ENCODE measurements at places on chromosomes 1 and 21. TPM values are rescaled to one million over a fixed set of nuclear protein-coding genes. Genes with fewer than 3 reads are reported as not detected.

TMEM269 gene
- total RNA-seq = not detected

LRRC47 gene
- 28.4 TPM for total RNA-seq

ZNF436 gene
- total RNA-seq = 3.9 TPM

SLAMF7 gene
- 1.1 TPM for total RNA-seq

SHC1 gene
- total RNA-seq = 32.3 TPM

DNA sequence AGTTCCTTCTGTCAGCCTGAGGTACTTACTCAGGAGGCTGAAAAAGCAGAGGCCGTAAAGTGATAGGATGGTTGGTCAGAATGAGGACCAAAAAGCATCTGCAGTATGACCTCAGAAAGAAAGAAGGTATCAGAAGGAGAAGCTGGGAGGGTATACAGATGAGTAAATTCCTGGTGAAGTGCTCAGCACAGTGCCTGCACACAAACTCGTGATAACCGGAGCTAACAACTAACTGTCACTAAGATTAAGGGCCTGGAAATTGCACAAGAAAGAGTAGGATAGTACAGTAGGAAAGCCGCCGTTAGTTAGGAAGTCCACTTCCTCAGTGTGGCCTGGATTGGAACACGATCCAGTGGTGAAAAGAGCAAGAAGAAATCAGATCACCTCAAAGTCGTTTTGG is 62.6 kb downstream of the VPS26C start:
- DNase-seq = no peak

DNA sequence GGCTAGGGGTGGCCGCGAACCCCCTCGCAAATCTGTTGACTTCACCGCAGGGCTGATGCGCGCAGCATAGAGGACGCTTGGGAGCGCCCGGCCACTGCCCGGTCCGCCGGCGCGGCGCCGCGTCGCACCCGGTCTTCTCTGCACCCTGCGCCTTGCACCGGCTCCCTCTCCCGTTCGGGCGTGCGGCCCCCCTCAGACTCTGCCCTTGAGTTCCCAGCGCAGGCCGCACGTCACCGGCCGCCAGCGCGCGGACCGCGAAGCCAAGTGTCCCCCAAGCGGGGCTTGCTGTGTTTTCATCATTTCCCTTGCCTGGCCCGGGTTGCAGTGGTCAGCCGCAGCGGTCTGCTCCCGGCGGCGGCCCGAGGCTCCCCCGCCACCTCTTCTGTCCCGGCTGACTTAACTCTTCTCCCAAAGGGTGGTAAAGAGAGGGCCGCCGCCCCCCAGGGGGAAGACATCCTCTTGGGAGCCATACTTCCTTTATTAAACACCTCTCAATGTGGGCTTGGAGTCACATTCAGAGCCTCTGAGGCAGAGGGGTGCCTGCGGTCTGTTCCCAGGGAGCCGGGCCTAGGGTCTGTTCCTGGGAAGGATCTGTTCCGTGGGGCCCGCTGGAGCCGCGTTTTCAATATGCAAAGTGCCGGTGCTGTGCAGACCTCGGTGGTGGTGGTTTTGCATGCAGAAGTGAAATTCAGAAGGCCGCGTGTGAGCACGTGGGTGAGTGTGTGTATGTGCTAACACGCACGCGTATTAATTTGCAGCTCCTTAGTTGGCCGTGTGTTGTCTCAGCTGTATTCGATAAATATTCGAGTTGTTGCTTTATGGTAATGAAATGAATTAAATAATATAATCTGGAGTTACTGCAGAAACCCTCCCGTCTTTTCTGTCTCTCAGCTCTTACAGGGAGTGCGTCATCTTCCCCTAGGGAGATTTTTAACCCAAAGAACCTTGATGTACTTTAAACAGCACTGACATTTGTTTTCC is 17.6 kb downstream of the PBX1 start:
- no peak for DNase-seq

- DNase-seq = no peak
These were observed 97.4 kb upstream of the GFI1 start for GRCh38 chr1:92583821-92584760.

- no peak for DNase-seq
These were observed at the start of gene FCRLA for GRCh38 chr1:161706482-161707347. Gene FCRLA, plus strand, starts transcription at chr1:161707229. Its CDS starts 36 bp downstream, at chr1:161707265.

DNA sequence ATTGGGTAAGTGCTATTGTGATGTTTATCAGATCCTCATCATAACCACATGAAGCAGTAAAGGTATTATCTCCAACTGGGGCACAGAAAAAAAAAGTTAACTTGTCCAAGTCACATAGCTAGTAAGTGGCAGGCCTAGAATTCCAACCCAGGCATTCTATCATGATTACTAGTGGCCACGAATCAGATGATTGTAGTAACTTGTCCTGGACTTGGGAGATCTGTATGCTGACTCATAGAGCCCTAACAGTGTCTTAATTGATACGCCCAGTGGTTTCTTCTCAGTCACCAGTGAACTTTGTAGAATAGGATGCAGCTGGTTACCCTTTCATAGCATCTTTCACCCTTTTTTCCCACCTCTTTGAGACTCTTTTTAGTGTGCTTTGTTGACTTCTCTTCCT is 91.1 kb upstream of the UBE2U start:
- DNase-seq = no peak

GRCh38 chr1:59554011-59554663 is 257.2 kb downstream of the FGGY start:
- DNase-seq = no peak

- no peak for DNase-seq
These were observed 87.9 kb downstream of the RHOU start for GRCh38 chr1:228823200-228823599.

GRCh38 chr1:27011058-27011764 is 1.4 kb downstream of the TENT5B start:
- peak; percentile 54 for DNase-seq

DNA sequence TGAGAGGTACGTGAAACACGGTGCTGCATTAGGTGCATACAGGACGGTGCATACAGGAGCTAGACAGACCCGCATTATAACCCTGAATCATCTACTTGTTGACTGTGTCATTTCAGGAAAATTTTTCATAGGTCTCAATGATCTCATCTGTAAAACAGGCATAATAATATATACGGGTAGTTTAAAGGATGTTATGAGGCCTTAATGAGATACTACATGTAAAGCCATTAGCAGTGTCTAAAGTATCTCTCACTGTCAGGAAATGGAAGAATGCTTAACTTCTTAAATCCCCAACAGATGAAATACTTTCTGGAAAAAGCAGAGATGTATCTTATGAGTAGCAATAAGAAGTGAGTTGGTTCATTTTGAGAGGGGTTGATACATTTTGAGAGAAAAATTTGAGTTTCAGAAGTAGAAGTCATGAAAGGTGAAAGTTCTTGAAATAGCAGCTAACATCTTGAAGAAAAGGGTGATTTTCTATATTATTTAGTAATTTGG is 669.6 kb downstream of the PTPRC start:
- DNase-seq = no peak

DNA sequence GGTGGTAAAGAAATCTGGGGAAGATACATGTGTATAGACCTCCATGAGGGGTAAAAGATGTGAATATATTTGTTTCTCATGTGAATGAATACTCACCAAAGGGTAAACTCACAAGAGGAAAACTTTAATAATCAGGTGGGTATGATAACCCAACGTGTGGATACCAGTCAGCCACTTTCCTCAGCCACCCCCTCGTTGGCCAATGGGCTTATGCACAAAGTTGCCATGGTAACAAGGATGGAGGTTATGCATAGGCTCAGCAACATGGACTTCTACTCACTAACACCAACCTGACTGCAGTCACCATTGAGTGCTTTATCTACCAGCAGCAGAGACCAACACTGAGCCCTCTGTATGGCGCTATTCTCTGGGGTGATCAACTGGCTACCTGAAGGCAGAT is 424.4 kb downstream of the DUSP10 start:
- DNase-seq = no peak

- DNase-seq = no peak
These were observed 11.5 kb downstream of the ABL2 start for GRCh38 chr1:179217943-179218507.

- DNase-seq = no peak
These were observed 15.3 kb upstream of the TMCO2 start for GRCh38 chr1:40232444-40232843.

Data from pancreas (tissue), 10 donors.